ENCODE measurements at places on chromosomes 3 and 15. TPM values are rescaled to one million over a fixed set of nuclear protein-coding genes. Genes with fewer than 3 reads are reported as not detected.

PPP4R2 gene
- 87.8 TPM for total RNA-seq

DALRD3 gene
- total RNA-seq: 31.6 TPM

COL6A5 gene
- total RNA-seq: not detected

DCLK3 gene
- under 0.01 TPM for total RNA-seq

SLC22A14 gene
- total RNA-seq: 0.31 TPM

FSIP1 gene
- total RNA-seq: 0.16 TPM

CFAP91 gene
- total RNA-seq: not detected

PARP15 gene
- 0.38 TPM for total RNA-seq

TRPC1 gene
- total RNA-seq: 4.2 TPM

TNIK gene
- 30.8 TPM for total RNA-seq

DVL3 gene
- total RNA-seq: 15.9 TPM

NEK11 gene
- 1.9 TPM for total RNA-seq

EEFSEC gene
- 2.3 TPM for total RNA-seq

FBLN2 gene
- 13.8 TPM for total RNA-seq

CLSTN2 gene
- total RNA-seq: 1.5 TPM

PPP1R14D gene
- not detected for total RNA-seq

STAC gene
- 7.4 TPM for total RNA-seq

POPDC2 gene
- 0.16 TPM for total RNA-seq

WDR53 gene
- 5.7 TPM for total RNA-seq

CRABP1 gene
- not detected for total RNA-seq

COX17 gene
- total RNA-seq: 22.7 TPM

FURIN gene
- 41.4 TPM for total RNA-seq

PLA2G4E gene
- total RNA-seq: not detected

TRNT1 gene
- total RNA-seq: 17.8 TPM
